ENCODE measurements at places on chromosomes 3 and 15. TPM values are rescaled to one million over a fixed set of nuclear protein-coding genes. Genes with fewer than 3 reads are reported as not detected.

DNA sequence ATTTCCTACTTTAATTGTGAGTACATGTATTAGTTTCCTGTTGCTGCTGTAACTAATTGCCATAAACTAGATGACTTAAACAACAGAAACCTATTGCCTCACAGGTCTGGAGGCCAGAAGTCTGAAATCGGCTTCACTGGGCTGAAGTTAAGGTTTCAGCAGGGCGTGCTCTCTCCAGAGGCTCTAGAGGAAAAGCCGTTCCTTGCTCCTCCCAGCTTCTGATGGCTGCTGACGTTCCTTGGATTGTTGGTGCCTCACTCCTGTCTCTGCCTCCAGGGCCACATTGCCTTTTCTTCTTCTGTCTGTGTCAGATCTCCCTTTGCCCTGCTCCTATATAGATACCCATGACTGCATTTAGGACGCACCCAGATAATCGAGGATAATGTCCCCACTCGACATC lies 80.9 kb downstream of the ARHGAP31 start:
- DNase-seq = no peak

- DNase-seq = peak; percentile 96
Measured at GRCh38 chr3:133574260-133574881, 885 bp downstream of the CDV3 start.

DNA sequence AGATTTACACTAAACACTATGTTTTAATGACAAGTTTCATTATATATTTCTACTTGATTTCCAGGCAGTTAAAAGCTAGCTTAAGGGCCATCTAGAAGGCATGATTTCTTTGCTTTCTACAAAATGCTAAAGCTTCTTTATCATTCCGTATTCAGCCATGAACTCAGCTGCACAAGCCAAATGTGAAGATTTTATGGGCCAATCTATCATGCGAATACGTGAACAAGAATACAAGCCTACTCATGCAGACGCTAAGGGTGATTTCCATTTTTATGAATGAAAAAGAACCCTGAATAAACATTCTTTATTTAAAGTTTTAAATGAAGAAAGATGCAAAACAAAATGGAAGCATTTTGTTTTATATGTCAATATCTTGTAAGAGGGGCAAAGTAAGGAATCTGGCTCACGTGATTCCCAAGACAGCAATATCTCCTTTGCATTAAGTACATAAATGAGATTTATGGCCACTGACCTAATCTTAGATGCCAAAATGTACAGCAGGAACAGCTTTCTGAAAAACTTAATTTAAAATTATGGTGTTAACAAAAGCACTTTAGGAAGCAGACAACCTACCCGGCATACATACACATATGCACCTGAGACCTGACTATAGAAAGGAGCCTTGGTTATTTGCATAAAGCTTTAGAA lies 215.8 kb downstream of the DPH6 start:
- DNase-seq = no peak

CLEC3B gene
- 315 TPM for total RNA-seq

DNA sequence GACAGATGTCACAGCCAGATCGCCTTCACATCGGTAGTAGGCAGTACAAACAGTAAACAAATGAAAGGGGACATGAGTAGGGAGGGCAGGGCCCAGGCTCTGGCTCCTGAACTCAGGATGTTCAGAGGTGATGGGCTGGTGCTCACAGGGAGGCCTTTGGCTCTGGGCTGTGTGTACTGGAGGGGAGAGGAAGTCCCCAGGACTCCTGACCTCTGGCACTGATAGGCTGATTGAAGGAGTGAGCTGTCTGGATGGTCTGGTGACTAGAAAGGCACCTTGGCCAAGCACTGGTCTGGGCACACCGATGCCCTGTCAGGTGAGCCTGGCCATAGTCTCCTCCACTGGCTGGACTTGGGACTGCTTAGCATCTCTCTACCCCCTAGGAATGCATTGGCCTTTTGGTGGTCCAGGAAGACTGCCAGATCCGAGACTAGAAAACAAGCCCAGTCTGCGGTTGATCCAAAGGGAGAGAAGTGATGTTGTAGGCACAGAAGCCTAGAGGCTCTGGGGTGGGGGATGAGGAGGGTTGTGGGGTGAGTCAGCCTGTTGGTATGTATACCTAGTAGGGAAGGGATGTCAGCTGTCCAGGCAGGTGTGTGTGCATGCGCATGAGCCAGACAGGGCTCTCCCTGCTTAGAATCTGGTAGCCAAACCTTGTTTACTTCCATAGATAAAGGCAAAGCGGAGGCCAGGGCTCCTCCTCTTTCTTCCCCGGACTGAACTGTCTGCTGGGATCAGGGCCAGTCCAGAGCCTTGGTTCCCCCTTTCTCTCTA lies 1.9 kb downstream of the SPINT1 start:
- DNase-seq = peak; percentile 39

GRCh38 chr3:174951034-174951433 lies 91.9 kb downstream of the NAALADL2 start:
- no peak for DNase-seq

DNA sequence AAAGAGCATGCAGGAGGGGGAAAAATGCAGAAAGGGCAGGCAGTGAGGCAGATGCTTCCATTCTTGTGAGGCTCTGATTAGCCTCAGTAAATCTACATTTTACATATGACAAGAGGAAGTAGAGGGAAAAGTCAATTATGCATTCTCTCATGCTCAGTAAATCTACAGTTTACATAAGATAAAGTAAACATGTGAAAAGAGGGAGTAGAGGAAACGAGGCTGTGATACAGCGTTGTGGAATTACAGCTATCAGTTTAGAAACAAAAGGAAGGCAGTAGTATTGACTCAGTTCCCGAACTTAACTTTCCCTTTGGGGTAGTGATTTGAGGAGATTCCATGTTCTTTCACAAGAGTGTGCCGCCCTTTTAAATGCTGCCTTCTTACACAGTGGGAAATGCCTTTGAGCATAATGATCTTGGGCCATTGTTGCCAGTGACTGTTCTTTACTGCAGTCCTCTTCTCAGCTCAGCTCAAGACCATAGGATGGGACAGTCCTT lies 39.3 kb downstream of the OSTN start:
- DNase-seq = no peak

DNA sequence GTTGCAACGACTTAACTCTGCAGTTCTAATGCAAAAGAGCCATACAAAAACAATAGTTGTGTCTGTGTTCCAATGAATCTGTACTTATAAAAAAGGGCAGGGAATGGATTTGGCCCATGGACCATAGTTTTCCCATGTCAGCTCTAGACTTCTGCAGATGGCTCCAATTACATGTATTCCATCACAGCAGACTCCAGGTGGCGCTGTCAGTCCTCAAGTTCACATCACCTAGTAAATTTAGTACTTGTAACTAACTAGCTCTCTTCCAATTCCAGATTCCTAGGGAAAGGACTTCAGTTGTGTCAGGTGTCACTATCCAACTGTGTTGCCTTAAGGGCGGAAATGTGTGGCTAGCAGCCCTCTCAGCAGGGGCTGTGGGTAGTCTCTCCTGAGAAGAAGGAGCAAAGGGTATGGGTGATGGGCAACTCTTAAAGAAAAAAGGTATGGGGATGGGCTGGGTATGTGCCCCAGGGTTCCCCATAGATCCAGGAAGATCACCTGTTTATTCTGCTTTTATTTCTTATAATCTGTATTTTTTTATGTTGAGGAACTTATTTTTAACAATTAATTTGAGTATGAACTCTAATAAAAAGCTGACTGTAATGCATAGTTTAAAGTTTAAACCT lies 36.2 kb downstream of the BBS4 start:
- DNase-seq = peak; percentile 81

- DNase-seq = peak; percentile 71
Measured at GRCh38 chr3:12983319-12983718, 89.9 kb downstream of the IQSEC1 start.

APOD gene
- 2.3 TPM for total RNA-seq

SEC11A gene
- 139 TPM for total RNA-seq

GRIP2 gene
- total RNA-seq = 1.2 TPM

TNNC1 gene
- 1.7 TPM for total RNA-seq

- DNase-seq = no peak
Measured at GRCh38 chr15:82177291-82178010, 85.1 kb downstream of the EFL1 start.

- DNase-seq = no peak
Measured at GRCh38 chr3:73503781-73504180, 121.0 kb downstream of the PDZRN3 start.

CCR9 gene
- 1.7 TPM for total RNA-seq

- no peak for DNase-seq
Measured at GRCh38 chr15:45023659-45024225, 747 bp downstream of the SORD start.

ARIH2 gene
- total RNA-seq = 101 TPM

- no peak for DNase-seq
Measured at GRCh38 chr3:124834723-124835718, 52.1 kb downstream of the ITGB5 start.

MST1R gene
- 1.2 TPM for total RNA-seq

GRCh38 chr3:66394019-66394752 lies 106.6 kb downstream of the LRIG1 start:
- peak; percentile 89 for DNase-seq

DNA sequence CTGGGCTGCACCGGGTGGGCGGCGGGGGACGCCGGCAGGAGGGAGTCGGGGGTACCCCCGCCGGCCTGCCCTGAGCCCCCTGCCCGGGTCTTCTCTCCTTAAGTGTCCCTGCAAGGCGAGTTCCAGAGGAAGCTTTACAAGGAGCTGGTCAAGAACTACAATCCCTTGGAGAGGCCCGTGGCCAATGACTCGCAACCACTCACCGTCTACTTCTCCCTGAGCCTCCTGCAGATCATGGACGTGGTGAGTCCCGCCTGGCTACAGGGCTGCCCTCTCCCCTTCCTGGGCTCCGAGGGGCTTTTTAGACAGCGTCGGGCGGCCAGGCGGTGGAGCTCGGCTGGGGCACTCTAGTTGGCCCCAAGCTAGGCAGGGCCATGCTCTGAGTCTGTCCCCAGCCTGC lies 480 bp downstream of the CHRNA7 start:
- no peak for DNase-seq

DNA sequence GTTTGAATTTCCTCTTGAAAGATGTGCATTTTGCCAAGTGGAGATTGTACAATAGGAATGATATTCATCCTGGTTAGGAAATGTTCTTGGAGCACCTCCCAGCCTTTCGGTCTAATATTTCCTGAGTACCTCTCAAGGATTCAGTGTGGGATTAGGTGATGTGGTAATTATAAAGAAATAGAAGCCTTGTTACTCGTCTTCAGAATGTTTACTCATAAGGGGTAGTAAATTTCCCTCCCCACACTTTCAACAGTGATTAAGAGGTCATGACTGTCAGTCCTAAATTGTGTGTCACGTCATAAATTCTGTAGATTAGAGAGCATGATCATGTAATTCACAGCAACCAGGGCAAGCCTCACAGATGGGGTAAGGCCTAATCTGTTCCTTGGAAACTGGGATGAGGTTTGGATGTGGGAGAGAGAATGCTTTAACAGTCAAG lies 633.1 kb upstream of the TBL1XR1 start:
- no peak for DNase-seq

DNA sequence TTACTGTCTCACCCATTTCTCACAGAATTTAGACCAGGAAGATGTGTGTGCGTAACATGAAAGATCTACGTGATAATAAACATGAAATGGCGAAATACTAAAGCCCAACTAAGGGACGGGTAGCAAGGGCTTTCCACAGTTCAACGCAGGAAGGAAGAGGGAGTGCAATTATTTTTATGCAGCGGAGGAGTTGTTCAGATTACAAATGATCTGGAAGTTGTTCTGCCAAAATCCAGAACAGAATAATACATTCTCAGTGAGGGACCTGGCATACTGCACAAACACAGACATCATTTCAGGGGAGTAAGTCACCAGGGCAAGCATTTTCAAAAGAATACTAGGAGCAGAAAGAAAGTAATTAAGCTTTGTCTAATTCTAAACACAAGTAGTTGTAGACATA lies 133.6 kb upstream of the RAP2B start:
- no peak for DNase-seq

PRSS50 gene
- 0.14 TPM for total RNA-seq

DNA sequence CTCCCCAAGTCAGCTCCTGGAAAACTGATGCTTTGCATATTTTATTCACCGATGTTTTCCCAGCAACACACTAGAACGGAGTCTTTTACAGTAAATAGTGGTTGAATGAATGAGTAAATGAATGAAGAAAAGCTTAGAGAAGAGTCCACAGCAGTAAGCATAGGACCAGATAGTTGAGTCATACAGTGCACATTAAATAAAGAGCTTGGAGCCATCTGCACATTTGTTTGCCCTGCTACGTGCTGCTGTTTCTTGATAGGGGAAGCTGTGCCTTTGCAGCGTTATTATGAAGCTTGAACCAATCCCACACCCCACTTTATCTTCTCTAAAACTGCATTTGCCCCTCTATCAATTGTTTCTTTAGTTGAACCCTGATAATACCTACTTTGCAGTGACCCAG lies 1.2 kb downstream of the FAM98B start:
- no peak for DNase-seq

DNA sequence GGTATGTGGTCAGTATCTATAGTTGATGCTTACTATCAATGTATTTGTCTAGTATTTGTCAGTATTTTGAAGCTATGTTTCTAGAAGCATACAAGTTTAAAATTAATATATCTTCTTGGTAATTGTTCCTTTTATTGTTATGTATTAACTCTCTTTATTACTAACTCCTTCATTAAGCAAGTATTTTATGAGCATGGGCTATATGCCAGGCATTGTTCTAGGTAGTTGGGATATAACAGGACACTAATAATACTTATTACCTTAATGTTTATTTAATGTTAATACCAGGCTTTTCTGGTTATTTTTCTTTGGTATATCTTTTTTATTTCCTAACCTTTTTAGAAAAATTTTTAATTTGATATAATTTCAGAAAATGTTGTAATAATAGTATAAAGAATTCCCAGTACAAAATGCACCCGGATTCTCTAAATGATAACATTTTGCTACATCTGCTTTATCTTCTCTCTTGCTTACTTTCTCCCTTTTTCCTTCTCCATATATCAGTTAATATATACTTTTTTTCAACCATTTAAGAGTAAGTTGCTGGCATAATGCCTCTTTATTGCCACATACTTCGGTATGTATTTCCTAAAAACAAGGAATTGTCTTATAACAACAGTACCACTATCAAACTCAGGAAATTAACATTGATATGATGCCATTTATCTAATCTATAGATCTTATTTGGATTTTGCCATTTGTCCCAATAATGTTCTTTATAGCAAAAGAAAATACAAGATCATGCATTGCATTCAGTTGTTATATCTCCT lies 30.9 kb downstream of the LRRC49 start:
- DNase-seq = no peak

DNA sequence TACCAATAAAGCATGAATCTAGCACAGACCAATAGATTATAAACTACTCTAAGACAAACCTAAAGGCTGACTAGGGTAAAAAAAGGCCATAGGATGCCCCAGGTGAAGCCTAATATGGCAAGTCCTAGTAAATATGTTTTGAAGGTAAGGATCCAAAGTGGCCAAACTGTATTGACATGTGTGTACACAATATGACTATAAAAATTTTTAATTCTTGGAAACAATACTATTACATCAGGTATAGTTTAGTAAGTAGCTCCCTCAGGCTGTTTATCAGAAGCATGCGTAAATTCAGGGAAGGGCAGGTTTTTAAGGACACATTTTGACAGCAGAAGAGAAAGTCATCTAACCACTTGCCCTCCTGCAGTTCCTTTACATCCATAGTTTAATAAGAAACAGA lies 18.8 kb downstream of the GNB4 start:
- no peak for DNase-seq

GRCh38 chr3:161221806-161222600 lies 892 bp downstream of the NMD3 start:
- DNase-seq = no peak
